ENCODE measurements at places on chromosomes 12 and 14.

DNA sequence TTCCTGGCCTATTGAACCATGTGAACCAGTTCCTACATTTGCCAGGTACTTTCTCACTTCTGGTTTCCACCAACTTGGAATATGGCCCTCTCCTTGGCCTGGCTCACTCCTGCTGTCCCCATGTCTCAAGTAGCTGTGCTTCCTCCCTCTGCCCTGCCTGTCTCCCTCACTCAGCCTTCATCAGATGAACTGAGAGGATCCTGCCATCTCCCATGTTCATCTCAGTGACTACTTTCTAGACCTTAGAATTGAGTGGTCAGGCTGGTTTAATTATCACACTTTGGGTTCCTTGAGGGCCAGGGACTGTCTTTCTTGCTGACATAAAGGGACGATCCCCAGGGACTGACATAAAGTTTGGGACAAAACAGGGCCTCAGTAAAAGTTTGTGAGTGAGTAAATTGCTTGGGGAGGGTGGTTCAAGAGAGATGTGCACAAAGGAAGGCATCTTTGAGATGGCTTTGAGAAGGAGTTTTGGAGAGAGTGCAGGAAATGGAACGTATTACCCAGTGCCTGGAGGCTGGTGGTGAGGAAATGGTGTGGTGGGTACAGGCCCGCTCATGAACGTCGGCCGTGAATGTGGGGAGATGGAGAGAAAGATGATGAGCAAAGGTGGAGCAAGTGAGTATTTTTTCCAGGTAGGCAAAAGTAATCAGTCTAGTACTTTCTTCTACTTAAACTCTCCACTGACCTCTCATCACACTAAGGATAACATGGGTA, 20.8 kb downstream of the DYRK2 start:
- no peak for DNase-seq

DNA sequence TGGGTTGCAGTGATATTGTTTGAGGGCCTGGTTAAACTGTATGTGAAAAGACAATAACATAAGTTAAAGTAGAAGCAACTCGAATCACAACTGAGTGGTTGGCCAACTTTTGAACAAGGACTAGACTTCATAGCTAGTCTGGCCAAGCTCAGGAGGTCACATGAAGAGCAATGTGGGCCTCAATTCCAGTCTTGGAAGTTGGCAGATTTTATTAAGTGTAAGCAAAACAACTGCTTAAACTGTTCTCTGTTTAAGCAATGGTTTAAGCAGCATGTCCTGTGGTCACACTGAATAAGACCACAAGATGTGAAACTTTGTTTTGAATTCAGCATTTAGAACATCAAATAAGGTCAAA, 100.4 kb downstream of the TMTC3 start:
- no peak for DNase-seq

- no peak for DNase-seq
Observed at GRCh38 chr14:105328070-105328677, 13.6 kb downstream of the PACS2 start.

DNA sequence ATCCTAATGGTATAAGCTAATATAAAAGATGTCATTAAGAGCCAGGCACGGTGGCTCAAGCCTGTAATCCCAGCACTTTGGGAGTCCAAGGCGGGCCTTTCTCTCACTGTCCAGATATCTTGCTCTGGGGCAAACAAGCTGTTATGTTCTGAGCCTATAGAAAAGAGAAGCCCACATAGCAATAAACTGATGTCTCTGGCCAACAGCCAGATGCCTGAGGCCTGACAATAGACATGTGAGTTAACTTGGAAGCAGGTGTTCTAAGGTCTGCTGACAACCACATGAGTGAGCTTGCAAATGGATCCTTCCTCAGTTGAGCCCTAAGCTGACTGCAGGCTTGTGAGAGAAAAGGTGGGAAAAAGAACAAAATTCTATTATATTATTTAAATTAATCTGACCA, 25.0 kb downstream of the YAF2 start:
- no peak for DNase-seq

DNA sequence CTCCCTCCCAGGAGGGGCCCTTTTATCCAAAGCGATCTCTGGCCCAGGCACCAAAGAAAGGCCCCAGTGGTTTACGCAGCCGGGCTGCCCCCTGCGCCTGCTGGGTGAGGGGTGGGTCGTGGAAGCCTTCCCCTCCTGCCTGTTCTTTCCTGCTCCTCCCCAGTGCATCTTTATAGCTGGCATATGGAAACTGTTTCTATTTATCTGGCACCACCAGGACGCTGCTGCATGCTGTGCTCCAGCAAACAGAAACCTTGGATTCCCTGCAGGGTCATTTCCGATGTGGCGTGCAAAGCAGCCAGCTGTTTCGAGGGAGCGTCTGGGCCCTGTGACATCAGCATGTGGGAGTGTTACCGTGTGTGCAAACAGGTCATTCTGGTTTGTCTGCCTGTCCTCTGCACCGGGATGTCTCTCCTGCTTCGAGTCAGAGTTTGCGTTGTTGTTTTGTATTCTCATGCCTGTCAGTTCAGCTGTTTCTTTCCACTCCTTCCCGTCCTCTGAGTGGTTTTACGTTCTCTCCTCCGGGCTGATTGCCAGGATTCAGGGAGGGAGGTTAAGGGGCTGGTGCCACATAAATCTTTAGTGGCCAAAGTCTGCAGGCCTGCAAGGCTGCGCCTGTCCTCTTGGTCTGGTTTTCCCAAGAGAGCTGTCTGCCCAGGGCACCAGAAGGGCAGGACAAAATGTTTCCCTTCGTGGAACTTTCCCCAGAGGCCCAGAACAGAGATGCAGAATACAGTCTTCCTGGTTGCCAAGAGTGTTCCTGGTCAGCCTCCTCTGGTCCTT, 24.6 kb downstream of the TPCN1 start:
- no peak for DNase-seq

GRCh38 chr12:94879542-94879941, 124.0 kb downstream of the NDUFA12 start:
- DNase-seq: no peak

DNA sequence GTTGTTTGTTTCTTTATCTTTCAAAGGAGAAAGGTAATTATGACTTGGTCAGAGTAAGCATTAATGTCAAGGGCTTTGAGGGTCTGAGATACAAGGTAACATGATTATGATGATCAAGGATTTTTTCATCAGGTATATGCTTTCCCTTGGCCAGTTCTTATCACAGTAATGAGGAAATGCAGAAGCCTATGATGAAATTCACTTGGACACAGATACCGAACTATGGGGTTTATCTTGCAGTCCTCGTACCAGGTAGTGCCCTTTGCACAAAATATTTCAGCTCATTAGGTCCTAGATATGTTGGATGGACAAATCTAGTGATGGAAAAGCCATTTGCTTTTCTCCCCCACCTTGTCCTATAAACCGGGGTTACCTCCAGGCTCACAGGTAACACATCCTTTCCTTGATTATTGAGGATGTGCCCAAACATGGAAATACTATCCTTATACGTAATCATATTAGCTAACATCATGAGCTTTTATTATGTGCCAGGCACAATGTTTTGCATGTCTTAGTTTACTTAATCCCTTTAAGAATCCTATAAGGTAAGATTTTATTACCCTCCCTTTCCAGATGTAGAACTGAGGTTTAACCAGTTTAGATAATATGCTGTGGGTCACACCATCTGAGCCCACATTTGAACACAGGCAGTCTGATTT, 7.0 kb upstream of the RASSF3 start:
- no peak for DNase-seq

DNA sequence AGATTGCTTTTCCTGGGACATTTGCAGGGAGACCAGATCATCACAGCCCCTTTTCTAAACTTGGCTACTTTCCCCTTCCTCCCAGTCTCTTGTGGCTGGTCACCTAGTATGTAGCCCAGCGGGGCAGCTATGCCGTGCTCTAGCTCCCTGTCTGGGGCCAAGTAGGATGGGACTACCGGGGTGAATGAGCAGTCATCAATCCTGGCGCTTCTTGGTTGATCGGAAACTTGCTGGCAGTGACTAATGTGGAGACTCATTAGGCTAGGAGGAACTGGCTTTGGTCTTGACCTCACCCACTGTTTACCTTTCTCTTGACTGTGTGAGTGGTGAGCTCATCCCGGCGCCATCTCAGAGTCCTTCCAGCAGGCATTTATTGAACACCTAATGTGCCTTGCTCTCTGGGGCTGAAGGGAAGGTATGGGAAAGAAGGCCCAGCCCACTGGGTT, 15.9 kb downstream of the PLEKHG3 start:
- DNase-seq: no peak
